AG08395 (cell line): ENCODE measurements at places on chromosomes 1 and 21.
A peak's percentile ranks its signal among the peaks of the same experiment; 100 is the strongest.

- DNase-seq, result no peak
Measured at GRCh38 chr1:18137759-18138345, 30.3 kb downstream of the IGSF21 start.

DNA sequence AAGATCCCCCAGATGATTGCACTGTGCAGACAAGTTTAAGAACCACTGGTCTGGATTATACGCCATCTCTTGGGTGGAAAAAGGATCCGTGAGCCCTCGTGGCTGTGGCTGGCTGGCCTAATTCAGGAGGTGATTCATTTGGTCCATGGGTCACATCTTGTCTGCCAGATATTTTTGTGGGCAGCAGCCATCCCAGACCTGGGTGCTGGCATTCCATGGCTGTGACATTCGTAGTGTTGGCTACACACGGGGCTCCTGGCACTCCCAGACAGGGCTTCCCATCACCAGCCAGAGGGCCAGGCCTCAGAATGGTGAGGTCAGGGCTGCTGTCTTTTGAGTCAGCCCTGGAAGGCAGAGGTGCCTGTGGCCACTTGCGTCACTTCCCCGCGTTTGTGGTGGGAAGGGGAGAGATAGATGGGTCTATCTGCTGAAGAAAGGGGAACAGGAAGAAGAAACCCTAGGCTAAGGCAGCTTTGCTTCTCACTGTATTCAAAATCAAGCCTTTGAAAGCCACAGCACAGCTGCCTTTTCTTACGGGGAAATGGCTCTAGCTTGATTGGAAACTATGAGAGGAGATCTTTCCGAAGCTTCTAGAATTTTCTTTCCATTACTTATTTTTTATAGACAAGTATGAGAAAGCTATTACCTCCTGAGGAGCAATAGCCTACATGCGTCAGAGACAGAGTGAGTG is 32.4 kb downstream of the EIF2D start:
- DNase-seq, result peak; percentile 82

GRCh38 chr1:248886237-248886895 is 19.7 kb upstream of the PGBD2 start:
- no peak for DNase-seq

DNA sequence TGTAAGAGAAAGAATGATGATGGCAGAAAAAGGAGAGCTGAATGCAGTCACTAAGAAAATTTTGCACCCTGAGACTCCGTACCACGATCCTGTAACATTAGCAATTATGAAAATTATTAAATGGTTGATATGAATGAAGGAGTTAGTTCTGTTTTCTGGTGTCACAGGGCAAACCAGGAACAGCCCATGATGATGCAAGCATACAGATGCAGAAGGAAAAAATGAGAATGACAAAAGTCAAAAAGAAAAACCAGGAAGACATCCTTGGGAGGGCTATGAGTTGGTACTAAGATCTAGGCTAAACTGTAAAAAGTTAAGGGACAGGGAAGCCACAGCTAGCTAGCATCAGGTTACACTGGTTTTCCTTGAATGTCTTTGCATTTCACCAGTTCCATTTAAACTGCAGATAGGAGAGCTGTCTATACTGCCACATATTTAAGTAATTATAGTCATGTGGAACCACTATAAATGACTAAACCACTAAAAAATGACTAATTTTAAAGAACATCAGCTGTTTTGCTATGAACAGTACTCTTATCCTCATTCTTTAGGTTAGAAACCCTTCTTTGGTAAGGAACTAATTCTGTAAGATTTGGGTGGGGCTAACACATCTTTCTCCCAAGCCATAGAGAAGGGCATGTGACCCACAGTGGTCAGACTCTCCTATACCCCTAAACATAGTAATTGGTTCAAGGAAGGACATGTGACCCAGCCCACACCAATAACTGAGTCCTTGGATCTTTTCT is 11.4 kb downstream of the DOCK7 start:
- DNase-seq, result peak; percentile 55

- DNase-seq, result no peak
Measured at GRCh38 chr1:18957532-18958300, 1.2 kb upstream of the IFFO2 start.

GRCh38 chr1:246058466-246058865 is 448.6 kb downstream of the SMYD3 start:
- DNase-seq, result no peak

DNA sequence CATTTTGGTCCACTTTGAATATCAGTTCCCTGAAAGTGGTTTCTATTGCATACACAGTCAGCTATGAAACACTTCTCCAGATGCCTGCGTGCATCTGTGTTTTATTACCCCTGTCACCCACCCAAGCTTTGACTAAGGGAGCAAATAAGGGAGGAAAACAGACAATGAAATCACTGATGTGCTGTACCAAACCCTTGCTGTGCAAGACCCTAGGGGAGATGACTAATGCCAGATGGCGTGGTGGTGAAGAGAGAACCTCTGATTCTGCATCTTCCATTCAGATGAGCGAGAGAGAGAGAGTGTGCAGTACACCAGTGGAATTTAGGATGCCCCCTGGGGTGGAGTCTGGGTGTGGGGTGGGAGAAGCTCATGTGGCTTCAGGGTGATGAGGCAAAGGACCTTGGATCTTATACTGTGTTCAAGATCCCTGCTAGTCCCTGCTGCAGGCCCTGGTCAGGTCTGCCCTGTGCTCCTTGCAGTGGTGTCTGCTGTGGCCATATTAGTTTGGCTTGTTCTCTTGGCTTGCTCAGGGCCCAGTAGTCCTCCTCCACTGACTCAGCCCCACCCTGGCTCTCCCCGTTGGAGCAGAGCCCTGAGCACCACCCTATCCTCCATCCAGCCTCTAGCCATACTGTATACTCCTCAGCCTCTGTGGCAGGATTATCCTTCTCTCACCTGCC is 18.5 kb downstream of the CLCA1 start:
- peak; percentile 94 for DNase-seq

- peak; percentile 74 for DNase-seq
Measured at GRCh38 chr1:107529511-107530149, 388.8 kb downstream of the NTNG1 start.

DNA sequence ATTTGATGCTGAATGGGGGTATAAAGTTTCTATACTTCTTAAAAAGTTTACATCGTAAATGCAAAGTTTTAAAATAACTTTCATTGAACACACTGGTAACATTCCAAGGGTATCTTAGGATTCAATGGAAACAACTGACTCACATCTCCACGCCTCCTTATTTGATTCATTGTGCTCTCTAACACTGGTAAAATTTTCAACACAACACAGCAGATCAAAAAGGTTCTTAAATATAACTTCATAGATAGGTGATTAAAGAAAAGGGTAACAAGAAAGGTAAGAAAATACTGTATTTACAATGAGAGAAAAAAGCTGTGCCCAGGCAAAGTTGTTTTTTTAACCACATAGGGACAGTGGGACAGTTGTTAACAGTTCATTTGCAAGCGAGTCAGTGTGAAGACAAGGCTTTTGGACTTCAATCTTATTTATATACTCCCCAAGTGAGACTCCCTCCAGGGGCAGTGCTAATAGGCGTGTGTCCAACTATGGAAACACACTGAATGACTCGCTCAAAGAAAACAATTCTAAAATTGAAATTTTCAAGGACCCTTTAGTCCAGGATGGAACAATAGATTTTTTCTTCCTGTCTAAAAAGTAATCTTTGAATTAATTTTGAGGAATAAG is 140.5 kb downstream of the TIAM1 start:
- DNase-seq, result no peak
